ENCODE measurements at places on chromosomes 2 and 18. TPM values are rescaled to one million over a fixed set of nuclear protein-coding genes. Genes with fewer than 3 reads are reported as not detected.

Gene RAB17
- total RNA-seq: 140 TPM

Gene HNMT
- total RNA-seq: 2.8 TPM

Gene NPC1
- total RNA-seq: 23.9 TPM

Gene PTPRN
- 5.7 TPM for total RNA-seq

- H3K36me3 ChIP-seq: no peaks in the 10 kb centered on the region
- H3K27ac ChIP-seq: no peak overlapping the region
- no peaks in the 10 kb centered on the region for H3K27me3 ChIP-seq
- no peak overlapping the region for H3K4me3 ChIP-seq
Measured at GRCh38 chr2:186611526-186611925, 21.7 kb downstream of the ITGAV start.

DNA sequence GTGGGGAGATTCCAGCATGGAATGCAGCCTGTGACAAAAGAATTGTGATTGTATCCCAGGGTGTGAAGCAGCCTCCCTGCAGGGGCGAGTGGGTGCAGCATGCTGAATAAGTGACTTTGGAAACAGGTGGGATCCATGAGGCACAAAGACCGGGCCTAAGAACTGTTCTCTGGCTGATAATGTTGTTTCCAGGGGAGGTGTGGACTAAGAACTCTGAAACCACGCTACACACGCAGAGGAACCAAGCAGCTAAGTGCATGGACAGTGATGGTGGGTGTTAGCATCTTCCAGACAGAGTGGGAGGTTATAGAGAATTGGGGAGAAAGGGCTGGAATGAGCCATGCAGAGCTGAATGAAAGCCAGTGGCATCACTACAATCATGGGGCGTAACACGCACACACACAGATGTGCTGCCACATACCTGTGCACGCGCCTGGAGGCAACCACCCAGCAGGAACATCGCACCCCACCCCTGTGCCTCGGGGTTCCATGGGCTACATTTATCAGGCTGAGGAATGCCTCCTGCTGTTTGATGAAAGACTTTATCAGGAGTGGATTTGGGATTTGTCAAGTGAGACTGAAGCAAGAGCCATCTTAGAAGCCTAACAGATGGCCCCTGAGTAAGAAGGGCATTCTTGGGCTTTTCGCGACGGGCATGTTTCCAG, 424.5 kb upstream of the SALL3 start:
- no peak overlapping the region for H3K4me3 ChIP-seq
- no peaks in the 10 kb centered on the region for H3K4me1 ChIP-seq
- peaks cover 41% of the 10 kb centered on the region for H3K36me3 ChIP-seq

Gene ERFE
- 6.3 TPM for total RNA-seq

Gene SOX11
- 24.8 TPM for total RNA-seq

DNA sequence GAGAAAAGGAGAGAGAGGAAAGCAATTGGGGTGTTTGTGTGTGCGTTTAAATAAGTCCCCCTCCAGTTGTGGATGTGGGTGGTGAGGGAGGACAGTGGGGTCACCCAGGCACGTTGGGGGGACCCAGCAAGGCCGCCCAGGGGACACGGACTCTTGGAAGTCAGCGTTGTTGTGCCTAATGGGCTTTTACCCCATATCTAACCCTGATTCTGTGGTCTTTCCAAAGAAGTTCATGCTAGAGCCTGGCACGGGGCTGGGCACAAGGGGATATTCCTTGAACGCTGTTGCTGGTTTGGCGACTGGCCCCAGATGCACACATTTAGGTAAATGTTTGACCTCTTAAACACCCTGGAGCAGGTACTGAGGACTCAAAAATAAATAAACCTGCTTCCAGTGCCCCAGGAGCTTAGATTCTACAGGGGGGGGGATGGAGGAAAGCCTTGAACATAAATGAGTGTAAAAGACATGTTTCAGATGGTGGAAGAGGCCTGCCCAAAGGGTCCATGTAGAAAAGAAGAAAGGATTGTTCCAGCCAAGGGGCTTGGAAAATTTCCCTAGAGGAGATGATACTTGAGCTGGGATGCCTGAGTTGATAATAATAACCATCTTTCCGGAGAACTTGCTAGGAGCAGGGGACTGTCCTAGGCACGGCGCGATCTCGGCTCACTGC, 97.7 kb upstream of the SIX3 start:
- no peak overlapping the region for H3K27ac ChIP-seq
- H3K4me1 ChIP-seq: no peaks in the 10 kb centered on the region
- peaks cover 5% of the 10 kb centered on the region for H3K27me3 ChIP-seq
- no peak for DNase-seq

DNA sequence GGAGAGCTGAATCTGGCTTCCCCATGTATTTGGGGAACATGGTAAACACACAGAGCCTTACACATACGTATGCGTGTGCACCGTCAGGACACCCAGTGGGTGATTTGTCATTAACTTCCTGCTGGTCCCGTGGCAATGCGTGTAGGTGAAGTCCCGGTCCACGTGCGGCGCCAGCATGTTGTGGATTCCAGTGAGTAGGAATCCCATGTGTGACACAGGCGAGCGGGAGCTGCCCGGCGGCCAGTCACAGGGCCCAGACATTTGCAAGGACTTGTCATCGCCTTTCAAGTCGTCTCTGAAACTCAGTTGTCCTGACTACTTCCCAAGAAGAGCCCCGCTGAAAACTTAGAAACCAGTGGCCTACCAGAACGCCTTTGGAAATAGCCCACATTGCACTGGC, 102.0 kb downstream of the RNF144A start:
- H3K4me3 ChIP-seq: no peak overlapping the region
- no peaks in the 10 kb centered on the region for H3K36me3 ChIP-seq
- H3K27me3 ChIP-seq: no peaks in the 10 kb centered on the region
- peaks cover 4% of the 10 kb centered on the region for H3K4me1 ChIP-seq

- H3K36me3 ChIP-seq: no peaks in the 10 kb centered on the region
- H3K27ac ChIP-seq: no peak overlapping the region
- no peaks in the 10 kb centered on the region for H3K4me1 ChIP-seq
- no peaks in the 10 kb centered on the region for H3K27me3 ChIP-seq
- H3K4me3 ChIP-seq: no peak overlapping the region
- DNase-seq: no peak
Measured at GRCh38 chr2:108418416-108418815, 30.6 kb upstream of the GCC2 start.

Gene CCDC85A
- total RNA-seq: 0.22 TPM

Gene TLX2
- 0.26 TPM for total RNA-seq

Gene GPR39
- total RNA-seq: 0.74 TPM

GRCh38 chr2:64643838-64644457, 9.8 kb downstream of the SERTAD2 start:
- H3K27me3 ChIP-seq: peaks cover 26% of the 10 kb centered on the region
- H3K36me3 ChIP-seq: no peaks in the 10 kb centered on the region
- H3K4me3 ChIP-seq: peak overlapping the region; percentile 84
- H3K4me1 ChIP-seq: peaks cover 77% of the 10 kb centered on the region

DNA sequence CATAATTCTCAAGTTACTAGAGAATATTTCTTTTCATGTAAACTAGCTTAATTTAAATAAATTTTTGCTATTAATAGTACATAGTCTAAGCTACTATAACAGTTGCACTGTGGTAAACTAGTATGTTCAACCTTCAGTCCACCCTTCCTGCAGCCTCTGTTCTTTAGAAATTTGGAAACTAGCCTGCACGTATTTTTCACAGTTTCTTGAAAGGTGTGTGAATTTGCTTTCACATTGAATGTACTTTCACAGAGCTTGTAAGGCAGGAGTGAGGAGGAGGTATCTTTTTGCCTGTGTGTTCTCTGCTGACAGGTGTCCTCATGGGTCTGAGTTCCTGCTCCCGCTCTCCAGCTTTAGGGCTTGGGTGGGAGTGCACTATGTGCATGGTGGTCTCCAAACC, 117.5 kb downstream of the ATP9B start:
- H3K4me3 ChIP-seq: no peak overlapping the region
- H3K27me3 ChIP-seq: no peaks in the 10 kb centered on the region
- peaks cover 49% of the 10 kb centered on the region for H3K4me1 ChIP-seq
- H3K36me3 ChIP-seq: no peaks in the 10 kb centered on the region

GRCh38 chr2:205387350-205388055, 294.8 kb upstream of the NRP2 start:
- no peak overlapping the region for H3K4me3 ChIP-seq
- no peak overlapping the region for H3K27ac ChIP-seq
- H3K27me3 ChIP-seq: no peaks in the 10 kb centered on the region
- H3K4me1 ChIP-seq: peaks cover 37% of the 10 kb centered on the region

Gene CRACDL
- 0.72 TPM for total RNA-seq

Gene APCDD1
- total RNA-seq: 5.3 TPM

DNA sequence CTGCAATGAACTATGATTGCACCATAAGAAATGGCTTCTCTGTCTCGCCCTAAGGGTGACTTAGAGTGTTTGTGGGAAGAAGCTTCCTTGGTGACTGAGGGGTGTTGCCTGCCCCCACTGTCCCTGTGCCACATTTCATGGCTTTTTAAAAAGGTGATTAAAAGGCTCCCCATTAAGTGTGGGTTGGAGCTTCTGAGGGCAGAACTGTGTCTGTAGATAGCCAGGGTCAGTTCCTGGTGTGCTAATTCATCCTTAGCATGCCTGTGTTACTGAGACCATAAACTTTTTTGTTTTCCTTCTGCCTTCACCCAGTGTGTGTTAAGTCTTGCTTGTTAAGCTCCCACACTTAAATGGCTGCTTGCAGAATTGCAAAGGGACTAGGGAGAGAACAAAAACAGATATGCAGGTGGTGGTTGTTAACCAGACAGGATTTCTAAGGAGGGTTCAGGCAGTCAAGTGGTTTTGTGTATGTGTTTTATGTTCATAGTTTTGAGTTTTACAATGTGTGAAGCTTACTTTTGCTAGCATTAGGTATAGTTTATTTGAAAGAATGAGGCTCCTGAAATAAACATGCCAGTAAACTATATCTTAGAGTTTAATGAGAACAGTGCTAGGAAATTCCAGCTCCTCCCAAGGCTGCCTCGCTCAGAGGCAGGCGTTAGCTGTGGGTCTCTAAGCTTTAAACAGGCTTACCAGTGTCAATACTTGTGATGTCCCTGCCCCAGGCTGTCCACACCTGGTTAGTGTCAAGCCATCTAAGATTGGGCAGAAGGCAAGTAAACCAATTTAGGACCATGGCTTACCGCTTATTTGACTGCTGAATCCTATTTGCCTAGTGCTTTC, 14.5 kb downstream of the CERS6 start:
- H3K27me3 ChIP-seq: peaks cover 30% of the 10 kb centered on the region
- DNase-seq: no peak
- H3K27ac ChIP-seq: no peak overlapping the region
- H3K36me3 ChIP-seq: no peaks in the 10 kb centered on the region
- no peak overlapping the region for H3K4me3 ChIP-seq
- H3K4me1 ChIP-seq: peaks cover 66% of the 10 kb centered on the region

- DNase-seq: no peak
- H3K36me3 ChIP-seq: peaks cover 3% of the 10 kb centered on the region
Measured at GRCh38 chr2:102313025-102313424, 1.7 kb downstream of the IL1RL1 start.

DNA sequence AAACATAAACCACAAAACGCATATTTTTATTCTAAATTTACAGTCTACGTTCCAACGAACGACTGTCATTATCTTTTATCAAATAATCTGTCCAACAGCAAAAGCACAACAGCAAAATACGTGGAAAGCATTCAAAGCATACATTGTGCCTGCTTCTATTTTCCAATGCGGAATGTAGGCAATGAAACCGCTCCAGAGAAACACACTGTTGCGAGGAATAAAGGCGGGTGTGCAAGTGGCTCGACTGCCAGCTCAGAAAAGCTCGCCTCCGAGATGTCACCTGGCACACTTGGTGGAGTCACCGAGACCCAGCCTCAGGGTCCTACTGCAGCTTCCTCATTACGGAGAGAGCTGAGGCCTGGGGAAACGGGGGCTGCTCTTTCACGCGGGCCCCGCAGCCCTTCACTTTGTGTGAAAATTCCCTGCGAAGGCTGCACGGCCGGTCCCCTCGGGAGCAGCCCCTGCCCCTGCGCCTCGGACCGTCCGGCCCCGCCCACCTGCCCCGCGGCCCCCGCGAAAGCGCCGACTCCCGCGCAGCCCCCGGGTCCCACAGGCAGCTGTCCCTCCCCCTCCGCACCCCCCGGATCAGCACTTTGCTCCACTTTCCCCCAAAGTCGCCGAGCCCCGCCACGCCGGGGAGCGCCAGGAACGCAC, 752 bp downstream of the MGAT4A start:
- H3K27me3 ChIP-seq: peaks cover 63% of the 10 kb centered on the region
- H3K27ac ChIP-seq: no peak overlapping the region
- peak; percentile 28 for DNase-seq
- peaks cover 23% of the 10 kb centered on the region for H3K4me1 ChIP-seq
- peak overlapping the region; percentile 65 for H3K4me3 ChIP-seq

DNA sequence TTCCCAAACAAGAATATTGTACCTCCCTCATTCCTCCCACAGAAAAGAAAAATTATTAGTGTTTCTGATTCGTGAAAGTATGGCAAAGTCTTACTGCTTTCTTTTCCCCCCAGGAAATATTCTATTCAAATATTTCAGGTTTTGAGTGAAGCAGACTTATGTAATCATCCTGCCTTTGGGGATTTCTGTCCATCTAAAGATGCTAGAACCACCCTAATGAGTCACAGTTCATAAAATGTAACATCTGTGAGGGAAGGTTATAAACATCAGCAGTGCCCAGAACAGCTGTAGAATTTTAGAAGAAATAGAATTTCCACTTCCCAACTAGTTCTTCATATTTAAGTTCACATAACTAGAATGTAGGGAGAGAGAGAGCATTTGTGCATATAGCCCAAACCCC, 39.0 kb downstream of the EEF1B2 start:
- no peak overlapping the region for H3K4me3 ChIP-seq
- no peak for DNase-seq
- peaks cover 19% of the 10 kb centered on the region for H3K4me1 ChIP-seq
- H3K27ac ChIP-seq: no peak overlapping the region
- H3K36me3 ChIP-seq: no peaks in the 10 kb centered on the region

DNA sequence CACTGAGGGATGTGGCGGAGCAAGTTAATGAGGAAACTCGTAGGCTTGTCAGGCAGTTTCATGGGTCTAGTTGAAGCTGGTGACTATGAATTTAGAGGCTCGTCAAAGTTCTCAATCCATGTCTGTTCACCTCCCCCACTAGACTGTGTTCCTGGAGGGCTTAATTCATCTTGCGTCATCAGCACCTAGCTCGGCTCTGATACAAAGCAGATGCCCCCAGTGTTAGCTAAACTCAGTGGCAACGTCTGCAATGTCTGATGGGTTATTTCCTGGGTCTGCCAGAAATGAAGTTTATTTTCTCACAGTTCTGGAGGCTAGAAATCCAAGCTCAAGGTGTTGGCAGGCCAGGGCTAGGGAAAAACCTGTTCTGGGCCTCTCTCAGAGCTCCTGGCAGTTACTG, 140.6 kb downstream of the PID1 start:
- DNase-seq: no peak
- H3K4me1 ChIP-seq: no peaks in the 10 kb centered on the region
- H3K36me3 ChIP-seq: no peaks in the 10 kb centered on the region
- H3K27me3 ChIP-seq: no peaks in the 10 kb centered on the region

- DNase-seq: no peak
- H3K4me3 ChIP-seq: no peak overlapping the region
- no peaks in the 10 kb centered on the region for H3K36me3 ChIP-seq
- H3K27me3 ChIP-seq: no peaks in the 10 kb centered on the region
- no peaks in the 10 kb centered on the region for H3K4me1 ChIP-seq
- H3K27ac ChIP-seq: no peak overlapping the region
Measured at GRCh38 chr18:39480494-39481195, 1915.0 kb upstream of the CELF4 start.

GRCh38 chr2:14633061-14633460, 544 bp downstream of the LRATD1 start:
- H3K27ac ChIP-seq: no peak overlapping the region
- peak; percentile 14 for DNase-seq
- peaks cover 84% of the 10 kb centered on the region for H3K27me3 ChIP-seq
- peak overlapping the region; percentile 79 for H3K4me3 ChIP-seq
